ENCODE measurements at places on chromosomes 7 and 10.

DNA sequence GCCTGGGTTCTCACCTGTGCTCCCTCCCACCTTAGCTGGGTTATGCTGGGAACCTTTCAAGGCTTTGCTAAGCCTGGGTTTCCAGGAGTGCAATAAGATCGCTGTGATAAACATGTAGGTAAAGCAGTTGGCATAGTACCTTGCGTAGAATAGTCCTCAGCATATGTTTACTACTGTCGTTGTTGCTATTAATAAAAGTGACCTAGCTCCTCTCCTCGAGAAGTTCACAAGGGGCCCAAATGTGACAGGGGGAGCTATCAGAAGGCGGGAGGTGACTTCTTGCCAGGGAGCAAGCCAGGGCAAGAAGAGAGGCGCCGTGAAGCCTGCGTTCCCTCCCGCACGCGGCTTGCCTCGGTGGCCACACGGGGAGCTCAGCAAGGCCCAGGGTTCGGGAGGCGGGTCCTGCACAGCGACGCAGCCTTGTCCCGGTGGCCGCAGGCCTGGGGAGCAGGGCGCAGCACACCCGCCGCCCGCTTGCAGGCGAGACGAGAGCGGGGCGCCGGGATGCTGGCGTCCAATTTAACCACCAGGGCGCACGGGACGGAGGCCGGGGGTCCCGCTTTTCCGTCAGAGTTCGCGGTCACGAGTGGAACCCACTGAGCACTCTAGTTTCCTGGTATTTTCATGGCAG is 106.2 kb downstream of the SNX10 start:
- DNase-seq = no peak

GRCh38 chr7:141838581-141838980 is 2.7 kb downstream of the PRSS37 start:
- no peak for DNase-seq

DNA sequence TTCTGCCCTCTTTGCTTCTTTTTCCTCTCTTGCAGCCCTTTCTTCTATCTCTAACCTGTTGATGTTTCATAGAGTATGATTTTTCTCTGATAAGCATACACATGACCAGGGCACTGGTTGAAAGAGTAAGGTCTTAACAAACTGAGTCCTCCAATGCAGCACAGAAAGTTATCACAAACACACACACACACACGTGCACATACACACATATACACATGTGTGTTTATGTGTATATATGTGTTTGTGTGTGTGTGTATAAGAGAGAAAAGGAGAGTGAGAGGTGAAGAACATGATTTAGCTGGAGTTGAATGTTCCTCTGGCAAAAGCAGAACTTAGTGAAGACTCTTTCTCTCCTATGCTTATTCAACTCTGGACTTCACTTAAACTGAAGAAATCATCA is 130.0 kb downstream of the KLF6 start:
- DNase-seq = no peak

- DNase-seq = no peak
Observed at GRCh38 chr7:73876973-73877372, 16.0 kb downstream of the TMEM270 start.

DNA sequence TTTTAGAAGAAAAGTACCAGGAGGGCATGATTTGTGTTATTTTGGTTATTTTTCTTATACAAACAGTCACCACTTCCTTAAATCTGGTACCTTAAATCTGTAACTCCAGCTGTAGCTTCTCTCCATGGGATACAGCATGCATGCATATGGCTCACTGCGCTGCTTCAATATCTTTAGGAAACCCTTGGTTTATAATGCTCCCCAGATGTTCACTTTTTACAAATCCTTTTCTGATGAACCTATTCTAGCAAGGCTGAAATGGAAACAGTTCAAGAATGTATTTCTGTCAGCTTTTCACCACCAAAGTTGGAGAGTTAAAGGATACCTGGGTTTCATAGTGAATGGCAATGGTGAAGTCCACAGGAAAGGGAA is 50.9 kb downstream of the LAMB4 start:
- DNase-seq = no peak

DNA sequence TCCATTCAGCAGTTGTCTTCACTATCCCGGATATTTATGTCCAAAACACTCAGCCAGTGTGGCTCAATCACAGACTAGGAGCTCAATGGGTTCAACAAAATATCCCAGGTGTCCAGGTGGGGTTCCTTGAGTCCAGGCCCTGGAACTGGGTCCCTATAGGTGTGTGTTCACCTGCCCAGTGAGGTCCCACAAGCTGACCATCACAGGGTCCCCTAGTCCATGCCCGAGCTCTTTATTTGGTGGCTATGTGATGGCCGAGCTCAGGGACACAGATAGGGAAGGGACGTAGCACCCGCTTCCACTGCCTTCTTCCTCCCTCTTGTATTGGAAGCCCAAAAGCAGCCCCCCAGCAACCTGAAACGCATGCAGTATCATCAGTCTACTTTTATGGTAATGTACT is 78.9 kb upstream of the DDC start:
- DNase-seq = no peak

- DNase-seq = no peak
Observed at GRCh38 chr10:109250152-109250551, 673.2 kb downstream of the XPNPEP1 start.

DNA sequence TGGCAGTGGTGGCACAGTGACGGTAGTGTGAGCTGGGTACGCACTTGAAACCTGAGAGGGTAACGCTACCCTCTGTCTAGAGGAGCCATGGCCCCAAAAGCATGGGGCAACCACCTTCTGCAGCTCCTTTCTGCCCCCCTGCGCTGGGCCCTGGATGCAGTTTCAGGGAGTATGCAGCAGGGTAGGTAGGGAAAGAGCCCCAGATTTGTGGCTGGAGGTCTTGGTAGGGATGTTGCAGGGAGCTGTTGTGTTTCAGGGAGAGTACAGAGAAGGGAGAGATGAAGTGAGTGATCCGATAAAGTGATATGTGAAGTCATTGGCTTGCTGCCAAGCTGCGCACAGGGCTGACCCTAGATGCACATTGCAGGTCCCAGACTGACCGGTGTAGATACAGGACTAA is 2.7 kb upstream of the PGAM2 start:
- no peak for DNase-seq

- no peak for DNase-seq
Observed at GRCh38 chr10:18601321-18601720, 50.1 kb downstream of the NSUN6 start.

DNA sequence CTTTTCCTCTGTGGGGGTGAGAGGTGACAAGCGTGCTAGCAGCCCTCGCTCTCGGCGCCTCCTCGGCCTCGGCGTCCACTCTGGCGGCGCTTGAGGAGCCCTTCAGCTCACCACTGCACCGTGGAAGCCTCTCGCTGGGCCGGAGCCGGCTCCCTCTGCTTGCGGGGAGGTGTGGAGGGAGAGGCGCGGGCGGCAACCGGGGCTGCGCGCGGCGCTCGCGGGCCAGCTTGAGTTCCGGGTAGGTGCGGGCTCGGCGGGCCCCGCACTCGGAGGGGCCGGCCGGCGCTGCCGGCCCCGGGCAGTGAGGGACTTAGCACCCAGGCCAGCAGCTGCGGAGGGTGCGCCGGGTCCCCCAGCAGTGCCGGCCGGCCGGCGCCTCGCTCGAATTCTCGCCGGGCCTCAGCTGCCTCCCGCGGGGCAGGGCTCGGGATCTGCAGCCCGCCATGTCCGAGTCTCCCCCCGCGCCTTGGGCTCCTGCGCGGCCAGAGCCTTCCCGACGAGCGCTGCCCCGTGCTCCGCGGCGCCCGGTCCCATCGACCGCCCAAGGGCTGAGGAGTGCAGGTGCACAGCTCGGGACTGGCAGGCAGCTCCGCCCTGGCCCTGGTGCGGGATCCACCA is 352.8 kb upstream of the PODXL start:
- DNase-seq = no peak

- DNase-seq = peak; percentile 11
Observed at GRCh38 chr10:110147961-110148360, 59.4 kb upstream of the MXI1 start.

GRCh38 chr7:142469696-142470543 is 212.1 kb upstream of the PRSS58 start:
- no peak for DNase-seq

GRCh38 chr10:102621443-102622325 is 22.6 kb upstream of the TRIM8 start:
- DNase-seq = no peak

DNA sequence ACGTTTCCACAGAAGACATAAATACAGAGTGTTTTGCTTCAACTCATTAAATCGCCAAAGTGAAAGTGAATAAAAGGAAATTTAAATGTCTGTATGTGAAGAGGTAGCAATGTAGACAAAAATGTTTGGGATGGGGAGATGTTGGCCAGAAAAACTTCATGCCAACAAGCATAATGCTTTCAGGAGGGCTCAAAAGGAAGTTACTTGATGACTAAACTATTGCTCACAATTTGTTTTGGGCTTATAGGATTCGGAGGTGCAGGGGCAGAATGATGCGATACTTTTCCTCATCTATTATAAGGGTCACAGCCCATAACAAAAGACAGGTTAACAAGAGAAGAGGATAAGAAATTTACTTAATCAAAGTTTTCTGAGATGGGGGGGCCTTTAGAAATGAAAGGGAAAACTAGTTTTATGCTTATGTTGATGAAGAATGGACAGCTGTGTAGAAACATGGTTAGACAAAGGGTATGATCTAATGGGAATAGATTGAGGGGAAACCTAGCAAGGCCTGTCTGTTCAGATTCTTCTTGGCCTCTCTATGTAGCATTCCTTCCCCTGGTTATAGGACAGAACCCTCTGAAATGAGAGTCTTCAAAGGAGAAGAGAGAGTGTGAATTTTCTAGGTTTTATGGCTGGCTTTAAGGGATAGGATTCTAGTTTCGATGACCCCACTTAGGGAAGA is 898.6 kb downstream of the LRMDA start:
- no peak for DNase-seq

DNA sequence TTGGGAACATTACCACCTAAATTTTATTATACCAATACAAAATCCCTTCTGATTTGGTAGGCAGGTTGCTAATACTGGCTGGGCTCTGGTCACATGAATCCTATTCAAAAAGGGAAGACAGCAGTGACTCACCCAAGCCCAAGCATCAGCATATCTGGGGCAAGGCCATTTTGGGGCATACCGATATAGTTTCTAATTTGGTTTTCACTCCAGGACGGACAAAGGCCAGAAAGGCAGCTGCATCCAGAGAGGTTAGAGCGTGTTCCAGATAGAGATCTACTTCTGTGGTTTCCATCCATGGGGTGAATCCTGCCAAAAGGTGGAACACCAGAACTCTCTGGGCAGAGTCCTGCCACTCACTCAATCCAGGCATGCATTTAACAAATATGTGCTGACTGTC is 335.8 kb downstream of the ELMO1 start:
- DNase-seq = no peak

DNA sequence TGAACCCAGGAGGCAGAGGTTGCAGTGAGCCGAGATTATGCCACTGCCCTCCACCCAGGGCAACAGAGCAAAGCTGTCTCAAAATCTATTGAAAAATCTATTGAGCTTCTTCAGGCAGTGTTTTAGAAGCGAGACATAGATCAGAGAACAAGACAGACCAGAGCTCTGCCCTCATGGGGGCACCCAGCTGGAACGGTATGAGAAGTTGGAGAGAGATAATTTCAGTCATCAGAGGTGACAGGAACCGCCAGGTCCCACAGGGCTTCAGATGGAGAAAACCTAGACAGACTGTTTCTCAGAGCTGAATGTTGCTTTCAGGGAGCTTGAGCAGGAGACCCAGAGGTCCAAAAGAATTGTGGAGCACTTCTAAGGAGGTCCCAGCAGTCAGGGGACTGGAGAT is 14.2 kb upstream of the GTF2IRD1 start:
- no peak for DNase-seq

- DNase-seq = no peak
Observed at GRCh38 chr7:2577914-2578680, 19.3 kb downstream of the IQCE start.

- no peak for DNase-seq
Observed at GRCh38 chr7:22329816-22330524, 27.0 kb downstream of the RAPGEF5 start.
